ENCODE measurements at places on chromosomes 5 and 9.

DNA sequence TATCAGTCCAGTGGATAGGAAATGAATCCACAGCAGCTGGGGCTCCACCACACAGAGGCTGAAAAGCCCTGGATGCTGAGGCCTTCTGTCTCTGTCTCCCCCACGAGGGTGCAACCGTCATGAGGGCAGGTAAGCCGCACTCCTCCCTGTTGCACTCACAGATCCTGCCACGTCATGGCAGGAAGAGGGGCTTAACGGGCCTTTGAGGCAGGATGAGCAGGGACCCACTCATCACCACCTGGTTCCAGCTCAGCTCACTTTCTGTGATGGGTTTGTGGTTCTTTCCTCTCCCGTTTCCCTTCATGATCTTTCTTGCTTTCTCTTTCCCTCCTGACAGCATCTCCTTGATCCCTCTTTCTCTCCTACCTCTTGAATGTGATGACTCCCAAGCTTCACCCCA is 575.2 kb downstream of the CCDC171 start:
- no peak for DNase-seq

DNA sequence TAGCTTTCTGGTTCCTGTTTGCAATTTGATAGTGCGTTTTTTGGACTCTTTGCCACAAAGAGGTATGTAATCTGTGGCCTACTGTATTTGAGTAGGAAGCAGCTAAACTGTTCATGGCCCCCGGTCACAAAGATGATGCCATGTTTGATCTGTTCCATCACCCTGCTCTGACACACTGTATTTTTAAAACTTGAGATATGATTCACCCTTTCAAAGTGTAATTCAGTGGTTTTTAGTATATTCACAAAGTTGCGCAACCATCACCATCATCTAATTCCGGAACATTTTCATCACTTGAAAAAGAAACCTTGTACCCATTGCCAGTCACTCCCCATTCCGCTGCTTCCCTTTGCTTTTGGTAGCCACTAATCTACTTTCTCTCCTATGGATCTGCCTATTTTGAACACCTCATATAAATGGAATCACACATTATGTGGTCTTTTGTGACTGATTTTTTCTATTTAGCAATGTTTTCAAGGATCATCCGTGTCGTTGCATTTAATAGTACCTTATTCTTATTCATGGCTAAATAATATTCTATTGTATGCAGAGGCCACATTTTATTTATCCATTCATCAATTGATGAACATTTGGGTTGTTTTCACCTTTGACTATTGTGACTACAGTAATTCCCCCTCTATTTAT is 141.6 kb downstream of the NR3C1 start:
- DNase-seq = no peak

DNA sequence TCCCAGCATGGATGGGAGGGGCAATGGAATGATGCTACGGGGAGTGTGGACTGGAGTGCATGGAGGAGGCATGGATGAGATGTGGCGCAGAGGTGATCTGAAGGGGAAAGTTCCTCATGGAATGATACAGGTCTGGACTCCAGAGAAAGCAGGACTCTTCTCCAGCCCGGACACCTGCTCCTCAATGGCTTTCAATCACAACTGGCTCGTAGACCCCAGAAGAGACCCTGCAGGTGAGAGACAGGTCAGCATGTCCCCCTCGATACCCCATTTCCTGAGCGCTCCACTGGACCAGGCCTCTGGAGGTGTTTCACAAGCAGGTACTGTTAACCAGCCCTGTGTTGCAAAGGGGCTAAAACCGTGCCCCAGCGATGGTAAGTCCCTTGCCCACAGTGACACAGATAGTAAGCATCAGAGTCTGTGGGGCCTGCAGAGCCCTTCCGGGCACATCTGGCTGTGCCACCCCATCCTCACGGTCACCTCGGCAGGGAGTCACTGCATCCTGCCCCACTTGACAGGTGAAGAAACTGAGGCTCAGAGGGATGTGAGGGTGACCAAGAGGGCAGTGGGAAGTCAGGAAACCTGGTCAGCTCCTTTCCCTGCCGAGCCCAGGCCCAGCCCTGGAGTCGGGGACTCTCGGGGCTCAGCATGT is 5.5 kb upstream of the DPM2 start:
- DNase-seq = no peak

DNA sequence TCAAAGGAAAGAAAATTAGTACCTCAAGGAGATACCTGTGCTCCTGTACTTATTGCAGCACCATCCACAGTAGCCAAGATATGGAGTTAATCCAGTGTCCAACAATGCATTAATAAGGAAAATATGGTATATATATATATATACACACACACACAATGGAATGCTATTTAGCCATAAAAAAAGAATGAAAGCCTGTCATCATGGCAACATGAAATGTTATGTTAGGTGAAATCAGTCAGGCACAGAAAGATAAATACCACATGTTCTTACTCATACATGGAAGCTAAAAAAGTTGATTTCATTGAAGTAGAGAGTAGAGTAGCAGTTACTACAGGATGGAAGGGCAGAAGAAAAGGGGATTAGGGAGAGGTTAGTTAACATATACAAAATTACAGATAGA is 601.5 kb downstream of the ANXA1 start:
- DNase-seq = no peak

DNA sequence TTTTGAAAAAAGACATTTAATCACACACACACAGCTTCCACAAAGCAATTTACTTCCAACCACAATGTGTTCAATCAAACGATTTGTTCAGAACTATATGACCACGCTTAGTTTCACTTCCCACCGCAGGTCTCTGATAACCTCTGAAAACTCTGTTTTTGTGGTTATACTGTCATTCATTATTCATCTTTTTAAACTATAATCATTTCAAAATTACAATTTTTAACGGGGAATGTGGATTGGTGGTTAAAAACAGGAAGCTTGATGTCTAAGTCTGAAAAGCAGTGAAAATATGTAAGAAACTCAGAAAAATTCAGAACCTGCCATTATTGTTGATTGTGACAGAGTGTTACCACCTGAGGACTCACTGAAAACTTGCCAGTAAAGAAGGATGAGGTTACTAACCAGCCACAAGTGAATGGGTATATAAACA is 12.7 kb upstream of the TMEM174 start:
- DNase-seq = peak; percentile 40

- DNase-seq = no peak
These were observed 452.0 kb upstream of the ZNF608 start for GRCh38 chr5:125198270-125198974.

DNA sequence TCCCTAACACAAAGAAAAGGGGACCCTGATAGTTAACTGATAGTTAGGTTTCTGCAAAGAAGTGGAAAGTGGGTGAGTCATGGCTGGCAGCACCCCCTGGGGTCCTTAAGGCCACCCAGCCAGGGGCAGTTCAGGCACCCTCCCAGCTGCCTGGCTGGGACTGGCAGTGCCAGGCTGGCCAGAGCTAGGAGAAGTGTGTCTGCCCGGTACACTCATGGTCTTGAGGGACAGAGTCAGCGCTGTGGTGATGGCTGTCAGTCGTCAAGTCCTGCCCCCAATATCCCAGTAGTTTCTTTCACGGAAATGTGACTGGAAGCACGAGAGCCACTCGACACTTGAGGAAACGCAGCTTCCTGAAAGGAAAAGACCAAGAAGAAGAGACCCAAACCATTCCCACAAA is 22.3 kb upstream of the CNOT6 start:
- DNase-seq = no peak

DNA sequence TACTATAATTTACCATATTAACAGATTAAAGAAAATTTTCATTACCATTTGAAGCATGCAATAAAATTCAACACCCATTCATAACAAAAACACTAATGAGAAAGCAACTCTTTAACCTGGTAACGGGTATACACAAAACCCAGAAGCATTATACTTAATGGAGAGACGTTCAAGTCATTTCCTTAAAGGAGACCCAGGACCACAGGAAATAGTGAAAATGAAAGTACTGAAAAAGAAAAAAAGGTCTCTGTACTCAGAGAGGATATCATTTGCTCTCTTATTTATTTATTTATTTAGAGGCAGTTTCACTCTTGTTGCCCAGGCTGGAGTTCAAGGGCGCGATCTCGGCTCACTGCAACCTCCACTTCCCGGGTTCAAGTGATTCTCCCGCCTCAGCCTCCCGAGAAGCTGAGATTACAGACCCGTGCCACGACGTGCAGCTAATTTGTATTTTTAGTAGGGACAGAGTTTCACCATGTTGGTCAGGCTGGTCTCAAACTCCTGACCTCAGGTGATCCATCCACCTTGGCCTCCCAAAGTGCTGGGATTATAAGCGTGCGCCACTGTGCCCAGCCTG is 61.6 kb downstream of the SETX start:
- DNase-seq = peak; percentile 16

DNA sequence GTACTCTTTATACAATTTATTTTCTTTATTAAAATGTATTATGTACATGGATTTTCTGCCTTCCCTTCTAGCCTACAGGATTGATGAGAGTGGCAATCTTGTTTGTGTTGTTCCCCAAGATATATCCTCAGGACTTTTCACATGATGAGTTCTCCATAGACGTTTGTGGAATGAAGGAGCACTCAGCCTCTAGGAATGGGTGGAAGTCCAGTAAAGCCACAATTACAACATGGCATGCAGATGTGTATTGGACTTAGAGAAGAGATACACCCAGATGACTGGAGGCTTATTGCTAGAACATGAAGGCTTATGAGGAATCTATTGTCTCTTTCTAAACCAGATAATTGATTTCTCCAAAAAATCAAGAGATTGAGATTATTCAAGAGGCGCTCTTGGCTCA is 8.2 kb upstream of the DOCK2 start:
- DNase-seq = no peak

GRCh38 chr9:112007575-112008240 is 111.1 kb downstream of the UGCG start:
- no peak for DNase-seq
